ENCODE measurements at places on chromosomes 12 and 14.
A peak's percentile ranks its signal among the peaks of the same experiment; 100 is the strongest.

- no peak overlapping the region for H3K27ac ChIP-seq
- DNase-seq = no peak
- peaks cover 9% of the 10 kb centered on the region for H3K36me3 ChIP-seq
Observed at GRCh38 chr12:91947459-91947858, 198.2 kb downstream of the BTG1 start.

DNA sequence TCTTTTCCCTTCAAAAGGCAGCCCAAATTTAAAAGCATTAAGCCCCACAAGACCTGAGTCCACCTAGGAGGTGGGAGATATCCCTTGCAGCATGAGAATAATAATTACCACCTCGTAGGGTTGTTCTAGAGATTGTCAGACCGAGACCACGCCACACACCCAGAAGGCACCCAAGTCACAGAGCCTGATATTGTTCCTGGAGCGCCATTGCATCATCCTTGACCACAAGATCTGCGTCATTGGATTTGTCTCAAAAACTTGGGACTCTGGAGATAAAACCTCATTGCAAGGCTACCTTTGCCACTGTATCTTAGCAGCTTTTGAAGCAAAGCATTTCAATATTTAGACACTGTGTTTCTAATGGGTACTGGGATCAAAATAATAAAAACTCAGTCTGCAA, 29.4 kb upstream of the PPP2R5C start:
- no peaks in the 10 kb centered on the region for H3K36me3 ChIP-seq
- H3K27ac ChIP-seq = peak overlapping the region; percentile 93
- peak overlapping the region; percentile 65 for H3K4me3 ChIP-seq
- no peaks in the 10 kb centered on the region for H3K27me3 ChIP-seq

- no peak for DNase-seq
- no peak overlapping the region for H3K27ac ChIP-seq
Observed at GRCh38 chr12:2681450-2682205, 113.1 kb upstream of the FKBP4 start.

GRCh38 chr14:42710071-42710470, 1103.4 kb downstream of the LRFN5 start:
- no peaks in the 10 kb centered on the region for H3K4me1 ChIP-seq
- no peak for DNase-seq
- H3K27ac ChIP-seq = no peak overlapping the region
- no peaks in the 10 kb centered on the region for H3K36me3 ChIP-seq

GRCh38 chr14:69711065-69711464, 55.9 kb upstream of the SRSF5 start:
- H3K27me3 ChIP-seq = no peaks in the 10 kb centered on the region
- peak overlapping the region; percentile 42 for H3K27ac ChIP-seq
- DNase-seq = no peak
- H3K36me3 ChIP-seq = peaks cover 47% of the 10 kb centered on the region
- H3K4me1 ChIP-seq = peaks cover 46% of the 10 kb centered on the region

DNA sequence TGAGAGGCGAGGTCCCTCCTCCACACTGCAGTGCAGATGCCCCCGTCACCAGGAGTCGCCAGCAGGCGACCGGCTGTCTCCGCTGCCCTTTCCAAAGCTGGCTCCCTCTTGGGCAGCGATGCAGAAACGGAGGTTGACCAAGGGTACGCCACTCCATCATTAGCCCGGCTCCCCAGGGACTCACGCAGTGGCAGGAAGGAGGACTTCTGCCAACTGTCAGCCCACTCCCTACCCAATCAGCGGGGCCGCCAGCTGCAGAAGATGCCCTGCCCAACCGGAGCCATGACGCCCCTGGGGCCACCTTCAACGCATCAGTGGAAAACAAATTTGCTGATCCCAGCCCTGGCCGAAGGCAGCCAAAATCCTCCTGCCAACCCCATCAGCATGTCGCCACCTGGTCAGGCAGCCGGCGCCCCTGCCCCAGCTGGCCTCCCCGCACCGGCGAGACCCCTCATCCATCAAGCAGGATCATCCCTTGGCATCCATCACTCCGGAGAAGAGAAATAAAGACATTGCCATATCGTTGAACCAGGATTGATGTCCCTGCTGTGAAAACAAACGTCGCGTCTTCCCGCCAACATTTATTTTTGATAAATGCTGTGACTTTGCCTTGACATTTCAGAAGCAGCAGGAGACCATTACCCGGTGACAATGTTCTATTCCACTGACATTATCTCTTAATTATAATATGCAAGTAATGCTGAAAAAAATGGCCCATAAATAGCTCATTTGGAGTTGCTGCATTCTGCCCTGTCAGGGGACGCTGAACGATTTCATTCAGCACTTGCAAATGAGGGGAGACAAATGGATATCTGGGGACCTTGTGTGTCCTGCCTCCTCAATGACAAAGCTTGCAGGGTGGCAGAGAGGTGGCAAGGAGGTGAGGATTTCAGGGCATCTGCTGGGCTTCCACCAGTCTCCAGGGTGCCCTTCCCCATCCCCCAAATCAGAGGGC, 105.1 kb downstream of the SCARB1 start:
- H3K27ac ChIP-seq = no peak overlapping the region
- no peak for DNase-seq
- H3K36me3 ChIP-seq = peaks cover 5% of the 10 kb centered on the region
- peaks cover 18% of the 10 kb centered on the region for H3K27me3 ChIP-seq
- peaks cover 17% of the 10 kb centered on the region for H3K4me1 ChIP-seq
- H3K4me3 ChIP-seq = no peak overlapping the region

- peaks cover 86% of the 10 kb centered on the region for H3K4me1 ChIP-seq
- no peaks in the 10 kb centered on the region for H3K27me3 ChIP-seq
- DNase-seq = no peak
- peak overlapping the region; percentile 94 for H3K27ac ChIP-seq
- peak overlapping the region; percentile 84 for H3K4me3 ChIP-seq
Observed at GRCh38 chr14:73744874-73745529, 30.8 kb upstream of the PNMA1 start.

- DNase-seq = no peak
- no peak overlapping the region for H3K27ac ChIP-seq
- H3K27me3 ChIP-seq = no peaks in the 10 kb centered on the region
Observed at GRCh38 chr14:28661171-28661772, 105.3 kb upstream of the FOXG1 start.

DNA sequence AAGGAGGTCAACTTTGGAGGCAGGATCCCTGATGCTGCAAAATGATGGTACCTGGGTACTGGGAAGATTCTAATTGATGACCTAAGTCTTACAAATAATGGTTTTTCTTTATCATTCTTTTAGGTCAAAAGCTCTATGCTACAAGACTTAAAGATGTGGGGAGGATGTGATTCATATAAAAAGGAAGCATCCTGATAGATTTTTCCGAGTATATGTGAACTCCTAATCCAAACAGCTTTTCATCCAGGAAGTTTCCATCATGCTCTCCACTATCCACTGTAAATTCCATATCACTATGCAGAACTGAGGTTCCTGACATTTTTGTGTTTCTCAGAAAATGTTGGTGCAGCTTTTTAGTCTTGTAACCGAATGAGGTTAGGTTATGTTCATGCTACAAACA, 293.2 kb downstream of the PAWR start:
- no peak overlapping the region for H3K27ac ChIP-seq
- no peaks in the 10 kb centered on the region for H3K36me3 ChIP-seq
- peaks cover 2% of the 10 kb centered on the region for H3K27me3 ChIP-seq
- H3K4me3 ChIP-seq = no peak overlapping the region
- no peak for DNase-seq
